Activated naive CD8-positive, alpha-beta T cell treated with anti-CD3 and anti-CD28 coated beads, Interleukin-2, amount 10 ng/mL, durations not matched to agents 7 days and 5 days (primary cell): ENCODE measurements at places on chromosomes 7 and 10. TPM values are rescaled to one million over a fixed set of nuclear protein-coding genes. Genes with fewer than 3 reads are reported as not detected.

DNA sequence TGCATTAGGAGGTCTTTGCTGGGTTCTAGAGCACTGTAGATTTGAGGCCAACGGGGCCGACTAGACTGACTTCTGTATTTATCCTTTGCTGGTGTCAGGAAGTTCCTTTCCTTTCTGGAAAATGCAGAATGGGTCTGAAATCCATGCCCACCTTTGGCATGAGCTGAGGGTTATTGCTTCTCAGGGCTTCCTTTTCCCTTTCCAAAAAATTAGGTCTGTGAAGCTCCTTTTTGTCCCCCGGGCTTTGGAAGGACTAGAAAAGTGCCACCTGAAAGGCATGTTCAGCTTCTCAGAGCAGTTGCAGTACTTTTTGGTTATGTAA, 675 bp downstream of the IL6 start:
- DNase-seq: no peak

DNA sequence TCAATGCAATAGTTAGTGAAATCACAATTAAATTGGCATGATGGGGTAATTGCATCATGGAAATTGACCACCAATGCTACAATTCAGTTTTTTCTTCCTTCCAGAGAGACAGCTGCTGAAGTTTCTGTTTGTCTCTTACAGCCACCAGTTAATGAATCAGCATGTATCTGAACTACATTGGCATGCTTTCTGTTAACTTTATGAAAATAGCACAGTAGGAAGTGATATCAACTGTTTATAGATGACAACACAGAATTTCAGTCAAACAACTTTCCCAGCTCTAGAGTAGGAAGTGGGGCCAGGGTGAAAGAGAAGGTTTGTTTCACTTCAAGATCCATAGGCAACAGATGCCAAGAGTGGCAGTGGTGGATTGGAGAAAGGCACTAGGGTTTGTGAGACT, 339.6 kb upstream of the VWC2 start:
- no peak for DNase-seq

DNA sequence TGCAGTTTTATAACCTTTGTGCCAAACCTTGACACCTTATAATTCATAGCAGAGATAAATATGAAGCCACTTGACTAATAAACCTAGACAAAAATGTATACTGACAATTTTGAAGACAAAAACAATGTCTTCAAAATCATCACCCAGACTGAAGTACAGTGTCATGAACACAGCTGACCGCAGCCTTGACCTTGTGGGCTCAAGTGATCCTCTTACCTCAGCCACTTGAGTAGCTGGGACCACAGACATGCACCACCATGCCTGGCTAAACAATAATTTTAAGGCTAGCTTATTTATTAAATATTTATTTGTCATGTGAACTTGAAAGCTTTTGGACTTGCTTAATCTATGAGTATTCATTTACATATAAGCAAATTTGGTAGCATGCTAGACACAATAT, 24.3 kb downstream of the IL6 start:
- no peak for DNase-seq

DNA sequence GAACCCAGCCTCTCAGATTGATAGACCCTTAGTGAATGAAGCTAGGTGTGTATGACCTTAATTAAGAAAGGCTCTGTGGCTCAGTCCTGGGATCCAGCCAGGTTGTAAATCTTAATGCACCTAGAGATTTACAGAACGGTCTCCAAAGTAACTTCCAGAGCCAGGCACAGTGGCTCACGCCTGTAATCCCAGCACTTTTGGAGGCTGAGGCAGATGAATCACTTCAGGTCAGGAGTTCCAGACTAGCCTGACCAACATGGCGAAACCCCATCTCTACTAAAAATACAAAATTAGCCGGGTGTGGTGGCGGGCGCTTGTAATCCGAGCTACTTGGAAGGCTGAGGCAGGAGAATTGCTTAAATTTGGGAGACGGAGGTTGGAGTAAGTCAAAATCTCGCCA, 24.3 kb downstream of the CALHM2 start:
- no peak for DNase-seq

GRCh38 chr7:156324201-156324600, 316.4 kb upstream of the RNF32 start:
- DNase-seq: no peak

GRCh38 chr10:43808136-43808535, 159.5 kb upstream of the ZNF32 start:
- no peak for DNase-seq

GRCh38 chr10:48541144-48541795, 63.6 kb downstream of the ARHGAP22 start:
- no peak for DNase-seq

SMO gene
- not detected for total RNA-seq

SAMD9 gene
- total RNA-seq: 65.4 TPM
